Ovary (tissue), 10 donors: ENCODE measurements at places on chromosomes 11 and 22.

GRCh38 chr11:96357794-96358193, 14.8 kb upstream of the MAML2 start:
- no peak for DNase-seq

GRCh38 chr11:34855754-34856095, 60.5 kb downstream of the APIP start:
- DNase-seq, result no peak

- DNase-seq, result no peak
Observed at GRCh38 chr22:40176921-40177737, 596 bp upstream of the TNRC6B start.

DNA sequence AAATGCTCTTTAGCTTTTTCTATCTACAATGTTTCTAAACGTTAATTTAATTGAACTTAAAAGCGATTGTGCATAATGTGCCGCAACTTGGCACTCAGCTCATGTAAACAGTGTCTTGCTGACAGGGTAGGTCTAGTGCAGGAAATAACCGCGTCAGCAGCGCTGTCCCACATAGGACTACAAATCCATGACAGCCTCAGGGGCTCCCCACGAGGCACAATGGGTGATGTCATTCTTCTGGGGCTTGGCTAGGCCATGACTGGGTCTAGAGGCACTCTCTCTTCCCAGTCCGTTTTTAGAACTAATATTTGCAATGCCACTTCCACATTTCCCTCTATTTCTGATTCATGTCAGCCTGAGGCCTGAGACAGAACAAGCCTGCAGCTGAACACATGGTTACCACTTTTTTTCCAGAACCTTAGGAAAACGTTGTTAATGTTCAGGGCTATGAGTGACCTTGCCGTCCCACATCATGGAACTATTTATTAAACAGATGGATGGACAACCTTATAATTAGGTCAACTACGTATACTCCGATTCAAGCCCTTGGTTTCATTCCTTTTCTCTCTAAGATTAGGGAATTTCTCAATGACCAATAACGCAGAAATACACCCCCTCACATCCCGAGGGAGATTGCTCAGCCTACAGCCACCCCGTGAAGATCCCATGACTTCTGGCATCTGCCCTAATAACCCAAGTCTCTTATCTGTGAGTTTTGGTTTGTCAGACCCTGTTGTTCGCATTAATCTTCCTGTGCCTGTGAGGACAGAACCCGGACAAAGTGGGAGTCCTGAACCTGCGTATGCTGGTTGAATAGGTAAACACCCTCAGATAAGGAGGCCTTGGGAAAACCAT, 19.4 kb upstream of the SNX32 start:
- DNase-seq, result no peak

- no peak for DNase-seq
Observed at GRCh38 chr11:45328726-45329125, 42.6 kb upstream of the SYT13 start.
